ENCODE measurements at places on chromosomes 5 and 9.

DNA sequence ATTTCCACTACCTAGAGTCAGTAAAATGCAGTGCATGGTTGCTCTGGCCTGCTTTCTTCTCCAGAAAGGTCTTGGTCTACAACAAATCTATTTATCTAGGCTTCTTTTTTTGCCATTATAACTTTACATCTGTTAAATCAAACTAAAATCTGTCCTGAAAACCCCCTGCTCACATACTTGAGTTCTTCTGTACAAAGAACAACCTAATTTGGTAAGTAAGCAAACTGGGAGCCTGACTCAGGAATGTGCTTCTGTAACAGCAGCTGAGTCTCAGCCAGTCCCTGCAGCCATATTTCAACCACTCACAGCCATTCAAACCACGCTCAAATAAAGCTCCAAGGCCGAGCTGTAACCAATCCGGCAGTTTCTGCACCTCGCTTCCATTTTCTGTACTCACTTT lies 95.8 kb downstream of the PLPP1 start:
- no peak for DNase-seq

GRCh38 chr5:52743970-52744369 lies 43.7 kb upstream of the ITGA1 start:
- DNase-seq: peak; percentile 56

GRCh38 chr5:160390787-160391696 lies 8.8 kb downstream of the FAM200C start:
- DNase-seq: peak; percentile 59

DNA sequence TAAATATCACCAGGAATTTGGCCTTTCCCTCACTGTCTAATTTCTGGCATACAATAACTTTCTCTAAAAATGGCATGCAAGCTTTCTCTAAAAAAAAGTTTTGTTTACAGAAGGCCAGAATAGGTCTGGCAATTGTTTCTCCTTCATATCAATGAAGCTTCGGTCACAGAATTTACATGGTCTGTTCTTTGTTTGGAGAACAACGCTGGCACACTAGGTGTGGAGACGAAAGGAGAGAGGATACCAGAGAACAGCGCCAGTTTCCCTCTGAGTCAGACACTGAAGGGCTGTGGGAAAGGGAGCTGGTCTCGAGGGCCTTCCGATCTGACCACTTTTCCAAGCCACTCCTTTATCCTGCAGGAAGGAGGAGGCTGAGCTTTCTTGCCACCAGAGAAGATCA lies 60.1 kb upstream of the ITGA1 start:
- peak; percentile 94 for DNase-seq

GRCh38 chr9:80158131-80158530 lies 586.4 kb downstream of the TLE4 start:
- DNase-seq: no peak

GRCh38 chr5:157469687-157470086 lies 9.7 kb downstream of the NIPAL4 start:
- no peak for DNase-seq

GRCh38 chr9:92158097-92158601 lies 42.9 kb upstream of the SPTLC1 start:
- peak; percentile 20 for DNase-seq

GRCh38 chr5:30937070-30937469 lies 256.4 kb upstream of the CDH6 start:
- DNase-seq: no peak

- DNase-seq: no peak
Observed at GRCh38 chr5:663436-664342, 29.5 kb downstream of the TPPP start.

GRCh38 chr9:20562051-20562450 lies 60.2 kb downstream of the MLLT3 start:
- peak; percentile 13 for DNase-seq

- DNase-seq: peak; percentile 44
Observed at GRCh38 chr5:71932655-71933338, 174.5 kb upstream of the MAP1B start.

GRCh38 chr5:160770718-160771117 lies 81.3 kb downstream of the ATP10B start:
- DNase-seq: no peak

DNA sequence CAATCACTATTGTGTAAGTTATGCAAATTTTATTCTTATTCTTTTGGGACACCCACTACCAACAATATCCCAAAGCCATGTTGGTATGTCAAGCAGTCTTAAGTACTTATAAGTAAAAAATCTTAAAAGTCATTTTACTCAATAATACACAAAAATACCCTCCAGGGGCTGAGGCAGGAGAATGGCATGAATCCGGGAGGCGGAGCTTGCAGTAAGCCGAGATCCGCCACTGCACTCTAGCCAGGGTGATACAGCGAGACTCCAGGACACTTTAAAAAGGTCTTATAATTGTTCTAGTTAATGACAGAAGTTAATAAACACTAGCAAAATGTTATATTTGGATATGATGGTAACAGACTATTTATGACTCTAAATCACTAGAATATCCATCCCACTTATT lies 16.8 kb downstream of the CLINT1 start:
- peak; percentile 34 for DNase-seq

- peak; percentile 40 for DNase-seq
Observed at GRCh38 chr9:37908698-37909186, 4.8 kb upstream of the SLC25A51 start.

- peak; percentile 59 for DNase-seq
Observed at GRCh38 chr5:130400091-130400490, 495.8 kb downstream of the CHSY3 start.

- no peak for DNase-seq
Observed at GRCh38 chr9:34399729-34400128, 23.0 kb upstream of the MYORG start.

DNA sequence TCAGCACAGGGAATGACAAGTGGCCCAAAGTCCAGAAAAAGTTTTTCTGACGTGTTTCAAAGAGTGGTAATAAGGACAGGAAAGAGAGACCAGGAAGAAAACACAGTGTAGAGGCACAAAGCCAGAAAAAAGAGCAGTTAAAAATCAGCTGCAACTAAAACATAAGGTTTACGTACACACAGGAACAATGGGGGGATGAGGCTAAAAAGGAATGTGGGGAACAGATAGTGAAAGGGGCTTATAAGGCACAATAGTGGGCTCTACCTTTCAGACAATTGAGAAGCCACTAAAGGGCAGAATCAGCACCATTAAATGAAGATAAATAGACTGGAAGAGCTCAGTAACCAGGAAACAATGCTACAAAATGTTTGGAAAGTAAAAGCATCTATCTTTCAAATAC lies 5.5 kb downstream of the ELP1 start:
- DNase-seq: no peak

- DNase-seq: no peak
Observed at GRCh38 chr5:105218018-105218417, 1655.4 kb upstream of the NUDT12 start.

DNA sequence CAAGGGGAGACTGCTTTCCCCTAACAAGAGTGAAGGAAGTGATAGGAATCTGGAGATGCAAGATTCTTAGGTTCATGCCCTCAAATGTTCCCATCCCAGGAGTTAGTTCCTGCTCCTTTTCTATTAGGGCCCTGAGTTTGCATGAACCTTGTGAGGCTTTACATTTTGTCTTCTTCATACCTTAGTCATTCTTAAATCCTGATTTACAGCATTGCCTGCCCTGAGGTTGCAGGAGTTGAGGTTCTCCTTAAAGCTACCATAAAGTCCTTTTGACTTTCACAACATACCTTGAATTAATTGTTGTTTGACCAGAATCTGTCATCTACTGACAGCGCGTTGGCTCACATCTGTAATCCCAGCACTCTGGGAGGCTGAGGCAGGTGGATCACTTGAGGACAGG lies 151.5 kb upstream of the ABCA1 start:
- no peak for DNase-seq

DNA sequence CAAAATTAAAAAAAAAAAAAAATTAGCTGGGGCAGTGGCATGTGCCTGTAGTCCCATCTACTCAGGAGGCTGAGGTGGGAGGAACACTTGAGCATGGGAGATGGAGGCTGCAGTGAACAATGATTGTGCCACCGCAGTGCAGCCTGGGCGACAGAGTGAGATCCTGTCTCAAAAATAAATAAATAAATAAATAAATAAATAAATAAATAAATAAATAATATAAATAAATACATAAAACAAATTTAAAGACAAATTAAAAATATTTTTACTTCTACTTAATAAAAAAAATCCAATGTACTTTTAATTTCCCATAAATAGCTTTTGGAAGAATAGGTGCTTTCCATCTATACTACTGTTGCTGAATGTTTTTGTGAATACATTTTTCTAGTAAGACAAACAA lies 598.4 kb upstream of the EDIL3 start:
- DNase-seq: no peak

GRCh38 chr9:116791326-116791725 lies 104.2 kb downstream of the TRIM32 start:
- no peak for DNase-seq

DNA sequence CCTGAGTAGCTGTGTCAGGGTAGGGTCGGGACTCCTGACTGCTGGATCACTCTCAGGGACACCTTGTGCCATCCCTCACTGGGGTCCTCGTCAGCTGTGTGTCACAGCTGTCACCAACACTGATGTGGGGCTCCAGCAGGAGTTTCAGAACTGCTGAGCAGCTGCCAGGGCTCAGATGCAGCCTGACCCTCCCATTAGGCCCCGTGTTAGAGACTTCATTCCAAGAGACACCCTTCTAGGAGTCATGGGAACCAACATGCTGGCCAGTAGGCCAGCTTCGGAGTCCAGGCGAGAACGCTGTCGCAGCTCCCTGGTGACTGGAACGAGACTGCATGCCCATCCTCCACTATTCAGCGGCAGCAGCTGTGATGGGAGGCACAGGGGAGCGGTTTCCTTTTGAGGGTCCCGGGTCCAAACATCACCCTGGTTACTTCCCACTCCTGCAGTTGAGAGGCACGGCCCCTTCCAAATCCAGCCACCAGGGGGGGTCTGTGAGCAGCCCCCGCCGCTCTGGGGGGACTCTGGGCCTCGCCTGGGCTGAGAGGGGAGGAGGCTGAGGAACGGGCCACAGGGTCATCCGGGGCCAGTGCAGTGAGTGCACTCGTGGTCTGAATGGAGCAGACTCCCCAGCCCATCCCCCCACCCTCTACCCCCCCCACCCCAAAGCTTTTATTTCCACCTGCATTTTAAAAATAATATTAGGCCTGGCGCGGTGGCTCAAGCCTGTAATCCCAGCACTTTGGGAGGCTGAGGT lies 12.6 kb upstream of the TCF7 start:
- DNase-seq: peak; percentile 60

GRCh38 chr5:60521376-60522291 lies 178.3 kb downstream of the DEPDC1B start:
- DNase-seq: no peak

DNA sequence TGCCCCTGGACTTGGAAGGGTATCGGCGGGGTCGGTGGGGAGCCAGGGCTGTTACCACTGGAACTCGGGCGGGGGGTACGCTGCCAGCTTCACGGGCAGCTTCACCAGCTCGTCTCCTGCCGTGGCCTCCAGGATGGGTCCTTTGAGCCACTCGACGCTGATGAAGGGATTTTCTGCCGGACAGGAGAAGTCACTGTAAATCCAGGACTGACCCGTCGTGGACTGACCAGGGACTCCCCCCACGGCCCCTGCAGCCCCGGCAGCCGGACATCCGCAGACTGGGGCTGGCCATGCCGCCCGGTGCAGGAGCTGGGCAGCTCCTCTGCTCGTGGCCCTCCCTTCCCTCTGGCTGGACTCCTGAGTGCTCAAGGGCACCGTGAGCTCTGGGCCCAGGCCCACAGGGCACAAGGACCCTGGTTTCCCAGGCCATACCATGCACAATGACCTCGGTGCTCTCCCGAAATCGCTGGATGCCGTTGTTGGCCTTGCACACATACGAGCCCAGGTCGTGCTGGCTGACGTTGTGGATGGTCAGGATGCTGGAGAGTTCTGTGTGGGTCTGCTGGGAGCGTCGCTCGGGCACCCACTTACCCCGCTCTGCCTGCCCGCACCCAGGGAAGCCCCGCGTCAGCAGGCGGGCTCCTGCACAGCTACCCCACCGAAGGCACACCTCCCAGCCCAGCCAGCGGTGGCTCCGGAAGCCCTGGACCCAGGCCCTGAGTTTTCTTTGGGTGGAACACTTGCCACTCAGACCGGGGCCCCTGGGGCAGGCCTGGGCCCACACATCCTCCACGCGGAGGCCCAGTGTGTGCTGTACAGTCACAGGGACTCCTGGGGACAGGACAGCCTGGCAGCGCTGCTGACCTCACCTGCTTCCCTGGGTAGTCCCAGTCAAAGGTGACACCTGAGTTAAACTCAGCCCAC lies 20.3 kb downstream of the FLT4 start:
- no peak for DNase-seq

GRCh38 chr9:90942555-90942954 lies 140.9 kb downstream of the SYK start:
- no peak for DNase-seq

DNA sequence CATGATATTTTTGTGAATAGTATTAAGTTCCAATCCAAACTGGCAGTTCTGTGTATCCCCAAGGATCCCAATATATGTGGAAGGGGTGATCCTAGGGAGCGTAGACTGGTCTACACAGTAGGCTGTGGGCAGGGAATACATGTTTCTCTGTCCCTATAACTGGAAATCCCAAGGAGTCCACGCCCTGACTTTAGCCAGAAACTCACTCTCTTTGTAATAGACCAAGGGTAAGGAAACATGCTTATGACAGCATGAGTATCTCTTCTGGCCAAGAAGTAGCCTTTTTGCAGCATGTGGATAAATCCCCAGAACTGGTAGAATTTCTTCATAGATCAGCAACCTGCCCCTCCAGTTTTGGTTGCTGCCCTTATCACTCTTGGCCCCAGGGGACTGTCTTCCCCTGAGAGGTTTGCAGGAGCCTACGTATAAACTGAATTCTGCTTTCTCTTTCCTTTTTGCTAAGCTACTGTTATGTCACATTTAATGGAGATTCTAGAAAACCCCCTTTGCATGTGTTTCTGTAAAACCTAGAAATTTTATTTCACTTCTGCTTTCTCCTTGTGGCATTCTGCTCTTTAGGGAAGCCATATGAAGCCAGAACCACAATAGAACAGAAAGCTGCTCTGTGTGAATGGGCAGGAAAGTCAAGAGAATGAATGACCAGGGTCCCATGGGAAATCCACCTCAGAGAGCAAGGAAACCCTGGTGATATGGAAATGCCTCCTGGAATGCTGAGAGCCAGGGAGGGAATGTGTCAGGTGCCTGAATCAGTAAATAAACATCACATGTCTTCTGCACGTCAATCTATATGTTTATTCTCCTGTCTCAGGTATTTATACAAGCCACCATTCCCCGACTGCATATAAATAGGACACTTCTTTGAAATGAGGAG lies 3.5 kb downstream of the IFNA2 start:
- no peak for DNase-seq

Data from ELR (cell line).